Stimulated activated CD4-positive, alpha-beta T cell treated with anti-CD3 and anti-CD28 coated beads, TNF-alpha, amount 100 ng/mL, for 48 hours (primary cell): ENCODE measurements at places on chromosomes 6 and 20.

GRCh38 chr6:7166410-7167293 lies 58.9 kb downstream of the RREB1 start:
- DNase-seq, result no peak

- no peak for DNase-seq
Measured at GRCh38 chr6:137978252-137978896, 111.3 kb downstream of the TNFAIP3 start.

DNA sequence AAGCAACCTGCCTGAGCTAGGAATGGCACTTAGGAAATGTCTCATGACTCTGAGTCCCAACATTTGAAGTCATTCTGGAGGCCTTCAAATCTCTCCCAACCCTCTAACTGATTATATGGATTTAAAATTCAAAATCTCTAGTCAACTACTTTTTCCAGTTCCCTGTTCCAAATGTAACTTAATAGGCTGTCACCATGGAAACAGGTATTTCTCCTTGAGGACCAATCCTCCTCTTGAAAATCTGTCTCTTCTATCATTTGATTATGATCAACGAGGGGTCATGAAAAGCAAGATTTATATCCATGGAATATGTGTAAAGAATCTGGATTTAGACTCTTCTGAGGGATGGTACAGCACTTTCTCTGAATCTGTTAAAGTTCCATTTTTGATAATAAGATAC lies 127.3 kb upstream of the DTNBP1 start:
- DNase-seq, result no peak

DNA sequence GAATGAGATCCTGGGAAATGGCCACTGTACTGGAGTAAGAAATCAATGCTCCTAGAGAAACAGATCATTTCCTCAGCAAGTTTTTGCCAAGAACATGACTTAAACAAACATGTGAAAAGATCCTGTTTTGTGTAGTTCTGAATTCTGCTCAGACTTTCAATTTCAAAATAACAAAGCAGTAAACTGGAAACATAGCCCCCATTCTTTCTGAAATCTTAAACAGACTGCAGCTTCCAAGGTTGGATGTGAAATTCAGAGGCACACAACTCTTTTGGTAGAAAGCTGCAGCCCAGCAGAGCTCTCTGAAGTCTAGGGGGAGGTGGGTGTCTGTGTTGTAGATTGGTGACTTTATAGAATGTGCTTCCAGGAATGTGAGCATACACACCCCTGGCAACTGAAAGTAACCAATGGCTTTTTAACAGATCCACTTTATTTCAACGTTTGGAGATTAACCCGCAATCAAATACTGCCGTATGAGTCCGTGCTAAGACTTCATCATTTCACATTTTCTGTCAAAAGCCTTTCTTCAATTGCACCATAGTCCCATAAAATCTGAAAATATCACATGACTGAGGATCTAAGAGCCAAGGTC lies 86.4 kb downstream of the ATXN1 start:
- DNase-seq, result no peak

GRCh38 chr20:33475381-33476152 lies 14.3 kb upstream of the CBFA2T2 start:
- DNase-seq, result no peak

DNA sequence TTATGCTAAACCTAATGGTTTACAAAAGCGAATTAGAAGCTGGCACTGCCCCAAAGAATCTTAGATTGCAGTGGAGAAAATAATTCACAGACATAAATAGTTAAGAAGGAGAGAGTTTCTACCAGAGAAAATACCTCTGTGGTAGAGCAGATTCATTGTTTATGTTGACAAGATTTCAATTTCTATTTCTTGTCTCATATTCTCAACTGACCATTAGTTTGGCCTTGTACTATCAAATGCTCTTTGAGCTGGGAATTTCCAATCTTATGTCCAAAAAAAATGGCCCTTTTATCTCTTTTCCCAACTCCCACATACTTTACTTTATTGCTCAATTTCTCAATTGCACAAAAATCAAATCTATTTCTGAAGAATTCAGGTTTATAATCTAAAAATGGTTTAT lies 804.1 kb upstream of the CITED2 start:
- DNase-seq, result no peak

DNA sequence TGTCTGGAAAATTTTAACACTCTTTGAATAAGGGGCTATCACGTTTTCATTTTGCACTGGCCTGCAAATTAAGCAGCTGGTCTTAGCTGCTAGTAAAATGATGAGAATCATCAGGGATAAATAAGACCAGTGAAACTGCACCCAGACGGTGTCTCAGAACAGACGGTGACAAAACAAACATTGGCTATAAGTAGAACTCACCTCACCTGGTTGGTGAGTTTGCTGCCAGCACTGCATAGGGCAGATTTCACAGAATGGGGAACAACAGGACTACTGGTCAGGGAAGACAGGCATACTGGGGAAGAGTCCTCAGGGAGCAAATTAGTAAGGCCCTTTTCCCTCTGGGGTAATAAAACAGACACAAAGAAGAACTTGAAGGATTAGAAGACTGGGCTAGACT lies 175.9 kb upstream of the CITED2 start:
- DNase-seq, result no peak

DNA sequence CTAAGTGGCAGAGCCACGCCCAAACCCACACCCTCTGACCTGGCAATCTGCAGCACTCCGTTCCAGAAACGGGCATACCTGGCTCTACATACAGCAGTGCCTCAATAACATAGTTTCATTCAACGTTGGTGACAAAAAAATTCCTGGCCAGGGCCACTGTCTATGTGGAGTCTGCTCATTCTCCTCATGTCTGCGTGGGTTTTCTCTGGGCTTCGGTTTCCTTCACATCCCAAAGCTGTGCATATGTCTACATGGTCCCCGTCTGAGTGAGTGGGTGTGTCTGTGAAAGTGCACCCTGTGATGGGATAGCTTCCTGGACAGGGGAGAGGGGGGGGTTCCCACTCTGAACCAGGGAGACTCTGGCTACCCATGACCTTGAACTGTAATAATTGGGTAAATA lies 2.1 kb downstream of the KIAA0319 start:
- DNase-seq, result no peak

DNA sequence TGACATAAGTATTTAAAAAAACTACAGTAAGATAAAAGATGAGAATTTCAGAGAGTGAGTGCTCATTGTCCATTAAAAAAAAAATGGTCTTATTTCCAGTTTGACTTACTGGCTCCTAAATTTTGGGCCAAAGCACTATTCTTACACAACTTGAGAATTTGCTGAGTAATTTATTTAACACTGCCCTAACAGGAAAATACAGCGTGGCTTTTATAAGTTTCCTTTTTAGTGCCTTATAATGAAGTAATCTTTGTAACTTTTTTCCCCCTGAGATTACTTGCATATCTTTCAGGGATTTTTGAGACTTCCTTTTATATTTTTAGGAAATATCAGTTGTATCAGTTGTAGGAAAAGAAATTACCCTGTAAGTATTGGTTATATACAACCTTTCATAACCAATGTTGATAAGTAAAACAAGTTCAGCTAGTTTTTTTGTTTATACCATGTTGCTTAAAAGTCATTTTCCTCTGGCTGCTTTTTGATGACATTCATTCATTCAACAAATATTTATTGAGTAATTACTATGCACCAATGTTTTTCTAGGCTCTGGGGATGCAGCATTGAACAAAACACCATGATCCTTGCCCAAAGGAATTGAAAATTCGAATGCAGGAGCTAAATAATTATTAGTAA lies 106.4 kb upstream of the SGK1 start:
- DNase-seq, result no peak

GRCh38 chr6:106688177-106688951 lies 59.0 kb downstream of the QRSL1 start:
- DNase-seq, result no peak
